Activated CD4-positive, alpha-beta T cell treated with anti-CD3 and anti-CD28 coated beads for 36 hours (primary cell): ENCODE measurements at places on chromosomes 5 and 9. TPM values are rescaled to one million over a fixed set of nuclear protein-coding genes. Genes with fewer than 3 reads are reported as not detected.

GRCh38 chr9:18739127-18739526, 265.2 kb downstream of the ADAMTSL1 start:
- H3K36me3 ChIP-seq = no peaks in the 10 kb centered on the region
- no peak for DNase-seq
- no peak overlapping the region for H3K27ac ChIP-seq

DNA sequence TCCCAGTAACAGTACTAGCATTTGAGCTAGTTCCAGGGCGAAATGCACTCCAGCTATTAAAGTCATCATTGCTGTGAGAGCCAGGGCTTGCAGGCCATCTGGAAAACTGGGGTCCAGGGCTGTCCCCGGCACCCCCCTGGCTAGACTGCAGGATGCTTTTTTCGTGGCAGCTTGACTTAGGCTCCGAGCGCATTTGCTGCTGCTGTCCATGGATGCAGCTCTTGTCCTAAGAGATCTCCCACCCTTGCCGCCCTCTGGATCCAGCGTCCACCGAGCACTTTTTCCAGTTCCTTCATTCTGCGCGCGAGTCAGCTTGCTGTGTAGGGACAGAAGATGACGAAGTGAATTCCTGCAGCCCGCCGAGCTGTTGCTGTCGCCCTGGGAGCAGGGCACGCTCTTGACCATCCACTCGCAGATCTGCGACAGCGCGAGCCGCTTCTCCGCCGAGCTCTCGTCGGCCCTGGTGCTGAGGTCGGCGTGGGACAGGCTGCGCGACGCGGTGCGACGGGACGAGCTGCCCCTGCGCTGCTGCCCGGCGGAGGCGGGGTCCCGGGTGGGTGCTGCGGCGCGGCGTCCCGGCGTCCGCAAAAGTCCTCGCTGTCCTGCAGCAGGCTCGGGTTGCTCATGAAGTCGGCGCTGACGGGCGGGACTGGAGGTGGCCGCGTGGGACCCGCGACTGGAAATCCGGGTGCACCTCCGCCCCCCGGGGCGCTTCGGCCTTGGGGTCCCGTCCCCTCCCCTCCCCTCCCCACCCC, 30.7 kb downstream of the OR2V1 start:
- H3K4me3 ChIP-seq = no peak overlapping the region
- H3K27ac ChIP-seq = no peak overlapping the region
- peaks cover 30% of the 10 kb centered on the region for H3K27me3 ChIP-seq
- peaks cover 12% of the 10 kb centered on the region for H3K4me1 ChIP-seq

- H3K27ac ChIP-seq = no peak overlapping the region
- no peaks in the 10 kb centered on the region for H3K36me3 ChIP-seq
- DNase-seq = no peak
- peaks cover 6% of the 10 kb centered on the region for H3K4me1 ChIP-seq
- H3K4me3 ChIP-seq = no peak overlapping the region
Observed at GRCh38 chr5:72093824-72094223, 13.5 kb upstream of the MAP1B start.

BHMT gene
- total RNA-seq = not detected

ZDHHC11 gene
- total RNA-seq = 6.4 TPM

DNA sequence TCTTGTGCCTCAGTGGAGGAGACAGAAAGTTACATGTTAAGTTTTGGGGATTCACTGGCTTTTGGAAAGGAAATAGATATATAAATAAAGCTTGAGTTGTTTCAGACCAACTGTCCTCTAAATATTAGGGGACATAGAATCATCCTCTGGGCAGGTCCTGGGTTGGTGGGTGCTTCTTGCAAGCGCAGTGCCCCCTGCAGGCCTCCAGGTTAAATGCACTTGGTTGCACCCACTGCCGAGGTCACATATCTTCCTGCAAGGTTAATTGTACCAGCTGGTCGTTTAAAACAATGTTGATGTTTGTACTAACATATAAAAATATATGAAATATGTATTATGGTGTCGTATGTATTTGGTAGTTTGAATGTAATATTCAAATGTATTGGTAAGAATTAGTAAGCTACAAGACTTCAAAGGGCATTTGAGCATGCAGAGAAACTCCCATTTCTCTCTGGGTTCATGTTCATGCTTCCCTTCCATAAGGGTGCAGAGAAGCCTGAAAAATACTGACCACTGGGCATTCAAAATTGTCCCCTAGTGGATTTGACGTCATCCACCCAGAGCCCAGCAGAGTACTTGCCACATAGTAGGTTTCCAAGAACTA, 87.0 kb downstream of the ZNF618 start:
- peak; percentile 69 for DNase-seq
- H3K4me1 ChIP-seq = no peaks in the 10 kb centered on the region
- H3K27ac ChIP-seq = no peak overlapping the region
- H3K36me3 ChIP-seq = no peaks in the 10 kb centered on the region
- no peaks in the 10 kb centered on the region for H3K27me3 ChIP-seq

DNA sequence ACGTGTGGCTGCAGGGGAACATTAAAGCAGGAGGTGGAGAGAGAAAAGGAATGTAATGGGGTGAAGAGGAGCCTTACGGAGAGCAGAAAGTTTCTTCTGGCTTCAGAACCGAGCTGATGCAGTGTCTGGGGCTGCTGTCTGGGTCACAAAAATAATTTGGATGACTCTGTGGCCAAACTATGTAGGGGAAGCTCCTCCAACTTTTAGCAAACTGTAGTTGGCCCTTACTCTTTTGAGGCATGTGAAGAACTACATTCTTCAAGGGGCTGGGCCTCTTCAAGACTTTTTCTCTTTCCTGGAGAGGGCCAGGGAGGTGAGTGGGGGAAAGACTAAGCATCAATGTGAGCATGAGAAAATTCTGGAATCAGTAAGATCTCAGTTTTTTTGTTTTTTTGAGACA, 31.9 kb upstream of the SPARC start:
- H3K27me3 ChIP-seq = no peaks in the 10 kb centered on the region
- no peak for DNase-seq
- H3K36me3 ChIP-seq = no peaks in the 10 kb centered on the region

DNA sequence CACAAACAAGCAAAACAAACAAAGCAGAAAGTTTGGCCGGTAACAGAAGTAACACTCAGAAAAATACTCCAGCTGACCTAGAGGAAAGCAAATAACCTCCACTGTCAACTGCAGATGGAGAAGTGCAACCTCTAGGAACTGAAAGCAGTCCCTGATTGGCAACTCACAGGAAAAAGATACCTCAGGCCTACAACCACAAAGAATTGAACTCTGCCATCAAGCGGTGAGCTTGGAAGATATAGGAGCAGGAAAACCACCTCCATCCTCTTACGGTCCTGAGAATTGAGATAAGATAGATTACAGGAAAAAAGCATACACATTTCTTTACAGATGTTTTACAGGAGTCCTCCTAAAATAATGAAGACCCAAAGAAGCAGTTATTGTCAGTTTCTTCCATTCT, 184.5 kb downstream of the PDZD2 start:
- peaks cover 6% of the 10 kb centered on the region for H3K4me1 ChIP-seq
- H3K4me3 ChIP-seq = no peak overlapping the region
- DNase-seq = no peak
- H3K36me3 ChIP-seq = no peaks in the 10 kb centered on the region
- H3K27ac ChIP-seq = no peak overlapping the region

DNA sequence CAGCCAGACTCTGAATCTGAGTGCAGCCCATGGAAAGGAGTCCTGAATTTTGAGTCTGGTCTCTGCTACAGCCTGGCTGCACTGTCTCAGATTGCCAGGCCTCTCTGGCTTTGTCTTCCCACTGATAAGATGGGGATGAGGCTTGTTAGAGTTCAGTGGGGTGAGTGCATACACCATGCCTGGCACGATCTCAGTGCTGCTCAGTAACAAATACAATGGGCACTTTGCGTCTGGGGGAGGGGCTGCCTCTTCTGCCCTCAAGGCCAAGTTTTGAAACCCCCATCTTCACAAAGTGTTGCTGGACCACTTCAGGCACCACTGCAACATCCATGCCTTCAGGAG, 49.0 kb downstream of the PPARGC1B start:
- no peak overlapping the region for H3K27ac ChIP-seq
- peaks cover 18% of the 10 kb centered on the region for H3K4me1 ChIP-seq
- H3K27me3 ChIP-seq = no peaks in the 10 kb centered on the region

DNA sequence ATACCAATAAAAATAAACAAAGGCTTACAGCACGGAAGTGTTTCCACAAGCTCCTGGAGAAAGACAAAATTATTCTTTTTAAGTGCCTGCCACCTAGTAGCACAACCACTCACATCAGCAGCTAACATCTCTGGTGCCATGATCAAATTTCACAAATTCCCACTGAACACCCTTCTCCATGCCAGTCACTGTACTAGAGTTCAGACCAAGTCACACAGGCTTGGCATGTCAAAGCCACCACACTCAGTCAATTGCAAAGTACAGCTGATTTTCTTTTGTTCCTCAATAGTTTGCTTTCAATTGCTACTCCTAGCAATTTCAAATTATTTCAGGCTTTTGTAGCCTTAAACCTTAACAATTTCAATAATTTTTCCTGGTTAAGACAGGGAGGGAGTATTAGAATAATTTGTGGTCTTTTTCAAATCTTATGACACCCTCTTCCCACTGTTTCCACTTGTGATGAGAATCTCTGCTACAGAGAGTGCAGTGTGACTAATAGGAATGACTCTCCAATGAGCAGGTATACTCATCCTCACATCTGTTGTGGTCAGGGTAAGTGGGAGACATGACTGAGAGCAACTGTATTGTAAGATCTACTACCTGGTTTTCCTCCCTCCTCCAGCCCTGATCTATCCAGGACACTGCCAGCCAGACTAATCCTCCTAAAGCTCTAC, 46.2 kb downstream of the RNF145 start:
- no peaks in the 10 kb centered on the region for H3K27me3 ChIP-seq
- peak; percentile 38 for DNase-seq
- H3K4me1 ChIP-seq = peaks cover 48% of the 10 kb centered on the region
- H3K36me3 ChIP-seq = peaks cover 51% of the 10 kb centered on the region
- no peak overlapping the region for H3K4me3 ChIP-seq

DNA sequence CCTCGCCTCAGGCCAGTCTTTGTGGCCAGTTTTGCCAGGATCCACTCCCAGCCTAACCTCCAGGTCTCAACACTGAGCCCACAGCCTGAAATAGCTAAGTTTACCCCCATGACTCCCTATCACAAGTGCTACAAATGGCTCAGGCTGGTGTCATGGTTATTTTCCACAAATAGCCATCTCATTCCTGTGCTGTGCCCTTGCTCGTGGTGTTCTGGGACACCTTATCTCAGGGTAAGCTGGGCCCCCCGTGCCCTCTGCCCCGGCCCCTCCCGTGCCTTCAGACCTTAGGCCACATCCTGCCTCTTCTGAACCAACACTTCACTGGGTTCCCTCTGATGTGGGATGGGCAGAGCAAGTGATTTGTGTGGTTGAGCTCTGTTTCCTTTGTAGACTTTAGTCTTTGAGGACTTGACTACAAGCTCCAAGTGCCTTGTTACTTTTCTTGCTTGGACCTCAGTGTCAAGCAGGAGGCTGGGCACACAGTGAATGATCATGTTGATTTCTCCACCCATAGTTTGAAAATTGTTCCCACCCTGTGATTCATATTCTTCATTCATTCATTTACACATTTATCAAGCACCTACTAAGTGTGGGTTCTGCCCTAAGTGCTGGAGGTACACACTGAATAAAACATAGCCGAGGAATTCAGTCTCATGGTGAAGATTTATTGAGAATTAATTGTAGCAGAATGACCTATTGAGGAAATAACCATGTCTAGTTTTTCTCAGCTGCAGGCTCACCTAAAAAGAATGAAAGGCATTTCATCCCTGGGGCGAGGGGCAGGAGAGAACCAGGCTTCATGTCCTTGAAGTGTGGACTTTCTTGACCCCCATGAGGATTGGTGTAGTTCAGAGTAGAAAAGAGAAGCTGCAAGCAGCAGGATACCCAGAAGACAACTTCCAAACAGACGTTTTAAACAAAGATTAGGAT, 84.5 kb upstream of the CTNNA1 start:
- H3K27ac ChIP-seq = no peak overlapping the region
- DNase-seq = peak; percentile 45
- H3K4me3 ChIP-seq = no peak overlapping the region
- peaks cover 19% of the 10 kb centered on the region for H3K4me1 ChIP-seq

IL33 gene
- total RNA-seq = not detected
